ENCODE measurements at places on chromosomes 1 and 21. TPM values are rescaled to one million over a fixed set of nuclear protein-coding genes. Genes with fewer than 3 reads are reported as not detected.
A peak's percentile ranks its signal among the peaks of the same experiment; 100 is the strongest.

GRCh38 chr1:40049725-40050124 lies 9.2 kb downstream of the CAP1 start:
- no peak for DNase-seq
- H3K36me3 ChIP-seq: peaks cover 5% of the 10 kb centered on the region
- no peak overlapping the region for H3K4me3 ChIP-seq
- peaks cover 72% of the 10 kb centered on the region for H3K4me1 ChIP-seq
- peak overlapping the region; percentile 74 for H3K27ac ChIP-seq
- no peaks in the 10 kb centered on the region for H3K27me3 ChIP-seq

DNA sequence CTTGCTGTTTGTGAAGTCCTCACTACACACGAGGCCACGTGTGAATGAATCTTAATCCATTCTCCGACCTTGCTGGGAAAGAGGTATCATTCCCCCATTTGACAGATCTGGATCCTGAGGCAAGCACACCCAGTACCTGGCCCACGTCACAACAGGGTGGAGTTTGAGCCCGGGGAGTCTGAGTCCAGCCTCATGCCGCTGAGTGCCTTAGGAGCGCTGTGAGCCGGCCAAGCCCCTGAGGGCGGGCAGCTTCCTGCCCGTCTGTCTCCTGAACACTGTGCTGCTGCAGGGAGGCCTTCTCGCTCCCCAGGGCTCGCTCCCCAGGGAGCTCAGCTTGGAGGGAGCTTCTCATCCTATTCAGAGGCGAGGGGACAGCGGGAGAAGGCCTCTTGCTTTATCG lies 29.7 kb downstream of the SLC45A1 start:
- peaks cover 3% of the 10 kb centered on the region for H3K36me3 ChIP-seq
- no peak overlapping the region for H3K4me3 ChIP-seq
- no peaks in the 10 kb centered on the region for H3K27me3 ChIP-seq
- H3K27ac ChIP-seq: peak overlapping the region; percentile 79
- no peak for DNase-seq

- peak overlapping the region; percentile 87 for H3K27ac ChIP-seq
- no peaks in the 10 kb centered on the region for H3K27me3 ChIP-seq
Measured at GRCh38 chr1:41876576-41877445, 41.9 kb downstream of the HIVEP3 start.

DNA sequence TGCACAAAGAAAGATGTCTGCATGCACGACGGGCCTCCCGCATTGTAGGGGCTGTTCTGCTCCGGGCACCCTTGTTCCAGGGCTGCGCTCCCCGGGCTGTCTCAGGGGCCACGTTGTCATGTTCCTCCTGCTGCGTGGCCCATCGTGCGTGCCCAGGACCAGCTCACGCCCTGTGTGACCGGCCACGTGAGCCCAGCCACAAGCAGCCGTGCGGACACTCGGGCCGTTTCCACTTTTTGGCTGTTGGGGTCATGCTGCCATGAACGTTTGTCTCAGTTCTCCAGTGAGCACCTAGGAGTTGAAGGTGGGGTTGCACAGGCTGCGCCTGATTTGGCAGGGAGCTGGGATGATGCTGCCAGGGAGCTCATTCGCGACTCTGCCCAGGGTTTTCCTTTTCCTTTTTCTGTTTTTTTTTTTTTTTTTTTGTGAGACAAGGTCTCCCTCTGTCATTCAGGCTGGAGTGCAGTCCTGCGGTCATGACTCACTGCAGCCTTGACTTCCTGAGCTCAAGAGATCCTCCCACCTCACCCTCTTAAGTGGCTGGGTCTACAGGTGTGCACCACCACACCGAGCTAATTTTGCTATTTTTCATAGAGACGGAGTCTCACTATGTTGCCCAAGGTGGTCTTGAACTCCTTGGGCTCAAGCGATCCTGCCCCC lies 17.4 kb downstream of the PDXK start:
- no peaks in the 10 kb centered on the region for H3K27me3 ChIP-seq
- H3K4me3 ChIP-seq: no peak overlapping the region
- no peak for DNase-seq
- peaks cover 47% of the 10 kb centered on the region for H3K4me1 ChIP-seq
- H3K27ac ChIP-seq: no peak overlapping the region
- peaks cover 12% of the 10 kb centered on the region for H3K36me3 ChIP-seq

DNA sequence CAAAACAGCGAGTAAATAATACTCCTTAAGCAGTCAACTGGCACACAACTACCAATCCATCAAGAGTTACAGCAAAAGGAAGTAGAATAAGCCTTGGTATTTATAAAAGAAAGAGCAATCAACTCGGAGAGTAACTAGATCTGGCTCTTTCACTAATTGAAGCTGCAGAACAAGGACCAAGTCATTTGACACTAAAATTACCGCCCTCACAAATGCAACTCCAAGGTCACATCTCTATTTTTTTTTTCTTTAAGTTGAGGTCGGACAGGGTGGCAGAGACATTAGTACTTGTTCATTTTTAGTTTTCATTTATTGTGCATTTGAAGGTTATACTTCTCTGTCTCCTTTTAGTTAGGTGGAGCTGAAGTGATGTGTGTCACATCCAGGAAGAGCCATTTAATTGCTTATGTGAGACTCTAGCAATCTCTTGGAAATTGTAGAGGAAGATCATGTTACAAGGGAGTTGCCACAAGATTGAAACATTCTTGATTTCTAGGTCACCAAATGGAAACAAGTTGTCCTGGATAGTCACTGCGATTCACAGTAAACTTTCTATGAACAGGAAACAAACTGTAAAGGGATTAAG lies 138.1 kb upstream of the ADAMTS5 start:
- peaks cover 28% of the 10 kb centered on the region for H3K4me1 ChIP-seq
- H3K36me3 ChIP-seq: no peaks in the 10 kb centered on the region
- DNase-seq: no peak
- no peak overlapping the region for H3K27ac ChIP-seq

DNA sequence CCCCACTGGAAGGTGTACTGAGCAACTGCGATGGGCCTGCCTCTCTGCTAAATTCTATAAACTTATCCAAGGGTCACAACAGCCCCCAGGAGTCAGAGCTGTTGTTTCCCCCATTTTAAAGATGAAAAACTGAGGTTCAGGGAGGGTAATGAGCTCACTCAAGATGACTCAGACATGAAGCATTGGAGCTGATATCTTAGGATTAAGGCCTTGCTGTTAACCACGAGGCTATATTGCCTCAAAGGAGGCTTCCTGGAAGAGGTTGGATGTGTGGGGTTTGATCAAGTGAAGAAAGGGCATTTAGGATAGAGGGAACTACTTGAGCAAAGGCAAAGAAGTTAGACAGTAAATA lies 6.7 kb downstream of the LDLRAP1 start:
- DNase-seq: no peak
- H3K36me3 ChIP-seq: no peaks in the 10 kb centered on the region
- H3K27me3 ChIP-seq: no peaks in the 10 kb centered on the region
- H3K4me3 ChIP-seq: no peak overlapping the region
- H3K27ac ChIP-seq: peak overlapping the region; percentile 61
- peaks cover 35% of the 10 kb centered on the region for H3K4me1 ChIP-seq

- no peaks in the 10 kb centered on the region for H3K27me3 ChIP-seq
- H3K36me3 ChIP-seq: no peaks in the 10 kb centered on the region
- peaks cover 70% of the 10 kb centered on the region for H3K4me1 ChIP-seq
- H3K4me3 ChIP-seq: peak overlapping the region; percentile 82
- peak overlapping the region; percentile 87 for H3K27ac ChIP-seq
Measured at GRCh38 chr21:44013380-44014088, 1.4 kb downstream of the TRAPPC10 start.

DNA sequence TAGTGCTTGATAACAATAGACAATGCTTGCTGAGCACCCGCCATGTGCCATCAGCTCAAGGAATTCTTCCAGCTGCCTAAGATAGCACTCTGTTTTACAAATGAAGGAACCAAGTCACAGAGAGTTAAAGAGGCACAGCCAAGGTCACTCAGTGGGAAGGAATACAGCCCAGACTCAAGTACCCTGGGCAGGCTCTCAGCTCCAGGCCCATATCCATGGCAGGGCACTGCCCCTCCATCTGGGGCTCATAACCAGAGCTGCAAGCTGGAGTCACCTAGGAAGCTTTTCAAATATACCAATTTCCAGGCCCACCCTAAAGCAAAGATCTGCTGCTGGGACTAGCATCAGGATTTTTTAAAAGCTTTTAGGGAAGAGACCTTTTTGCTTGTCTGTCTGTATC lies 1.6 kb downstream of the CLEC20A start:
- H3K36me3 ChIP-seq: no peaks in the 10 kb centered on the region
- no peak overlapping the region for H3K27ac ChIP-seq
- no peak overlapping the region for H3K4me3 ChIP-seq
- no peaks in the 10 kb centered on the region for H3K4me1 ChIP-seq
- no peak for DNase-seq
- H3K27me3 ChIP-seq: no peaks in the 10 kb centered on the region

GRCh38 chr1:224637515-224637914 lies 21.4 kb downstream of the CNIH3 start:
- no peaks in the 10 kb centered on the region for H3K36me3 ChIP-seq
- H3K4me1 ChIP-seq: peaks cover 34% of the 10 kb centered on the region
- H3K27me3 ChIP-seq: peaks cover 4% of the 10 kb centered on the region
- no peak overlapping the region for H3K4me3 ChIP-seq
- no peak for DNase-seq

- no peak overlapping the region for H3K27ac ChIP-seq
- no peaks in the 10 kb centered on the region for H3K4me1 ChIP-seq
- no peak overlapping the region for H3K4me3 ChIP-seq
- no peaks in the 10 kb centered on the region for H3K36me3 ChIP-seq
Measured at GRCh38 chr1:94721240-94721639, 98.9 kb upstream of the SLC44A3 start.

DNA sequence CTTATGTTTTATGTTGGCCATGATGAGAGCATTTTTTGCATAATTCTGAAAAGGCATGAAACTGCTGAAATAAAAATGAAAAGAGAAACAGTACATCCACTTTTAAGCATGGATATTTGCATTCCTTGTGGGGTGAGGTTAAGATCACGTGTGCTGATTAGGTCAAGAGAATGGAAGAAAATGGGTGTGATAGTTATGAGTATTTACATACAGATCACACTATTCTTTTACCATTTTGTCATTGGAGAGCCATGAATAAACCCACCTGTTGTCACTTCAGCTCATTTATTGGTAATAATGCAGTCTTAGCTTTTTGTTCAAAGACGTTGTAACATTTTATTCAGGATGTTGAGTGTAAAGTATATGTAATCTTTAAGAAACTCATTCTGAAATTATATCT lies 153.2 kb downstream of the NOS1AP start:
- no peaks in the 10 kb centered on the region for H3K36me3 ChIP-seq
- H3K27me3 ChIP-seq: no peaks in the 10 kb centered on the region
- no peak overlapping the region for H3K27ac ChIP-seq
- peaks cover 18% of the 10 kb centered on the region for H3K4me1 ChIP-seq
- H3K4me3 ChIP-seq: no peak overlapping the region

The CELA2B gene
- not detected for total RNA-seq

The SYT6 gene
- not detected for total RNA-seq

The BTG2 gene
- total RNA-seq: 41.3 TPM

The TNNT2 gene
- 20.3 TPM for total RNA-seq

The GSTM1 gene
- total RNA-seq: 17.8 TPM

Data from chondrocyte (in vitro differentiated cells).